Activated CD4-positive, alpha-beta memory T cell treated with anti-CD3 and anti-CD28 coated beads, Interleukin-2, amount 10 ng/mL, durations not matched to agents 7 days and 5 days (primary cell): ENCODE measurements at places on chromosomes 7 and 10. TPM values are rescaled to one million over a fixed set of nuclear protein-coding genes. Genes with fewer than 3 reads are reported as not detected.

DNA sequence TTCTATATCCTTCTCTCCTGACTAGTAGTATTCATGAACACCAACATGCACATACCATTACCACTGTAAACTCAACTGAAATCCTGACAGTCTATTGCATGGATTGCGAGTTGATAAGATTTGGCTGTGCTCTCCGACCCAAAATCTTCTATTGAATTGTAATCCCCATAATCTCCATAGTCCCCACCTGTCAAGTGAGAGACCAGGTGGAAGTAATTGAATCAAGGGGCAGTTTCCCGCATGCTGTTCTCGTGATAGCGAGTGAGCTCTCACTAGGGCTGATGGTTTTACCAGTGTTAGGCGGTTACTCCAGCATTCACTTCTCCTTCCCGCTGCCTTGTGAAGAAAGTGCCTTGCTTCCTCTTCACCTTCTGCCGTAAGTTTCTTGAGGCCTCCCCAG, 261.8 kb downstream of the PHF14 start:
- no peaks in the 10 kb centered on the region for H3K27me3 ChIP-seq
- no peaks in the 10 kb centered on the region for H3K4me1 ChIP-seq
- H3K27ac ChIP-seq: no peak overlapping the region
- DNase-seq: no peak
- no peak overlapping the region for H3K4me3 ChIP-seq

Gene PLPP4
- not detected for total RNA-seq

DNA sequence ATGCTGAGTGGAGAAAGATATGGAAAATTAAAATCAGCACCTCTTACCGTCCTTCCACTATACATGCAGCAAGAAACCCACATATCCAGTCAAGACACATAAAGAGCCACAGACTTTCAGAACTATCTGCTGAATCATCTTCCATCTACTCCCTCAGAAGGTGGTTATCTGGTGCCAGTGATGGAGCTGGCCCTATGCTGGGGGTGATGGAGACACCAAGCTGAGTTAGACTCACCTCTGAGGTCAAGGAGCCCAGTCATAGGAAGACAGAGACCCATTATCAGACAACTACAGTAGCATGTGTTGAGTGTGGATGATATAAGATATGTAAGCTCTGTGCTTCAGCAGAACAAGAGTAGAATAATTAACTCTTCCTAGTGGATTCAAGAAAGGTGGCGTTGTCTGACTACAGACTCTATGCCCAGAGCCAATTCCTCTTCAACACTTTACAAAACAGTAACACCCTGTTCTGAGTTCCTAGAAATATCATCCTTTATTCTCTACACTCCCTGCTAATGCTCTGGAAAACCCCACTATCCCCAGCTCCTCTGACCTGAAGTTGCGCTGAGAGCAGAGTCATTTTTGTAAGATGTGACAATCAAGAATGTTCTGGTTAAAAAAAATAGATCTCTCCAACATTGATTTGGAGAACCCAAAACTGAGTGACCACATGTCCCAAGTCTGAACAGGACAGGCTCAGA, 14.3 kb downstream of the CYP3A5 start:
- H3K4me3 ChIP-seq: no peak overlapping the region
- no peak overlapping the region for H3K27ac ChIP-seq
- no peaks in the 10 kb centered on the region for H3K4me1 ChIP-seq
- peaks cover 7% of the 10 kb centered on the region for H3K36me3 ChIP-seq
- no peaks in the 10 kb centered on the region for H3K27me3 ChIP-seq

Gene GHRHR
- total RNA-seq: not detected

Gene RELN
- total RNA-seq: not detected

- H3K4me1 ChIP-seq: peaks cover 47% of the 10 kb centered on the region
- no peaks in the 10 kb centered on the region for H3K27me3 ChIP-seq
- peaks cover 7% of the 10 kb centered on the region for H3K36me3 ChIP-seq
Observed at GRCh38 chr7:12716722-12717121, 29.3 kb downstream of the ARL4A start.

DNA sequence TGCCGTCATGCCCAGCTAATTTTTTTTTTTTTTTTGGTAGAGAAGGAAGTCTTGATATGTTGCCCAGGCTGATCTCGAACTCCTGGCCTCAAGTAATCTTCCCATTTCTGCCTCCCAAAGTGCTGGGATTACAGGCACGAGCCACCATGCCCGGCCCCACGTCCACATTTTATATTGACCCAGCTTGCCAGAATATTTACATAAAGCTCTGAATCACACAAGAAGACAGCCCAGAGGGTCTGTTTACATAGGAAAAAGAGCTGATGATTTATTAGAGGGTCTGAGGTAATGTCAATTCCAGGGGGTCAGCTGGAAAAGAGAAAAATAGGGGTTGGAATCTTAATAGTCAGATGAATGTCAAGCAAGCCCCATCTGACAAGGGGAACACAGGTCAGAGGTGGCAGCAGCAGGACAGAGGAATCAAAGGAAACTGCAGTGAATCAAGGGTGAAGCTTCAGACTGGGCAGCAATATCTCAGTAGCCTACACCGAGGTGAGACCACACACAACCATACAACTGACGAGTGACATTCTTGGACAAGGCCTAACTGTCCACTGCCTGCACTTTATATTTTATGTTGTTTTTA, 15.8 kb upstream of the SLF2 start:
- no peaks in the 10 kb centered on the region for H3K4me1 ChIP-seq
- DNase-seq: no peak

Gene SFTPD
- total RNA-seq: not detected

Gene NUTM2E
- 0.18 TPM for total RNA-seq

DNA sequence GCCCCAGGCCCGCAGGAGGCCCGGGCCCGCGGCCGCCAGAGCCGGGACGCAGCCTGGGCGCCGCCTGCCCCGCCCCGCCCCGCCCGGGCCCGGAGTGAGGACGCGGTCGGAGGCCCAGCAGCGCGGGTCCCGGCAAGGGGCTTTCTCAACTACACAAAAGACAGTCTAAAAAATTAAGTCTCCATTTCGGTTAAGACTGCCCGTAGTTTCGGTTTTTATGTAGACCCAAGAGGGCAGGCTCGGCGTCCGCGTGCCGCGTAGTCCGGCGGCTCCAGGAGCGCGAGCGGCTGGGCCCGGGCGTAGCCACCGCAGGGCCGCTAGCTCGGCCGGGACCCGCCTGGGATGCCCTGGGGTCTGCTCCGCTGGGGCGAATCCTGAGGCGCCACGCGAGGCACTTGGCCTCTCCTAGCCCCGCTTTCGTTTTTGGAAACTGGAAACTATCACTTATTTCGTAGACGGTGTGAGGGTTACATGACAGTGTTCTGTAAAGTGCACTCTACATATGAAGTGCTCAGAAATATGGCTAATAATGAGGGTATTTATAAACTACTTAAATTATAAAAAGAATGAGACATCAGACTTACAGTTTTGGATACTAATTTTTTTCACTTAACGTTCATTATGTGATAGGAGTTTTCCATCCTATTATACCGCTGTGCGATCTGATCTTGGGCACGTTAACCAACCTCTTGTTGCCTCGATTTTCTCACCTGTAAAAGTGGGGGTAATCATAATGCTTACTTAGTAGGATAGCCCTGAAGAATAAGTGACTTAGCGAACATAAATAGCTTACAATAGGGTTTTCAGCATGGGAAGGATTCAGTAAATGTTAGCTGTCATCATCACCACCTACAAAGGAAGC, 573 bp downstream of the BLVRA start:
- H3K4me1 ChIP-seq: peaks cover 47% of the 10 kb centered on the region
- peak overlapping the region; percentile 80 for H3K4me3 ChIP-seq
- peaks cover 9% of the 10 kb centered on the region for H3K27me3 ChIP-seq
- peak overlapping the region; percentile 61 for H3K27ac ChIP-seq

DNA sequence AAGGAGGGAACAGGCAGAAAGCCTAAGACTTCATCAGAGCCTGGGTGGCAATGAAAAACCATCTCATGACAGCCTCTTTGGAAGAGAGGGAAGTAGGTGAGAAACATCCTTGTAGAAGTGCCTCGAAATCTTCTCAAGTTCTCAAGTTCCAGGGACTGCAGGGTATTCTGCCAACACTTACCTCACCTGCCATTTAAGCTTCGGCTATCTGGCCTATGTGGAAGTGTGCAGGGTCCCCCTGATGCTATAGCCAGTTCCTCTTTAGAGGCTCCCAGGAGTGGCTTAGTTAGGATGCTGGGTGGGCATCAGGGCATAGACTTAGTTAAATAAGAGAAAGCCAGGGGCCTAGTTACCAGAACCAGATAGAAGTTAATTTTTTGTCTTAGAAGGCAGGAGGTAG, 27.0 kb downstream of the ABCC2 start:
- H3K4me1 ChIP-seq: no peaks in the 10 kb centered on the region
- no peaks in the 10 kb centered on the region for H3K36me3 ChIP-seq
- no peak overlapping the region for H3K4me3 ChIP-seq
- H3K27ac ChIP-seq: no peak overlapping the region
- H3K27me3 ChIP-seq: no peaks in the 10 kb centered on the region

- H3K27ac ChIP-seq: peak overlapping the region; percentile 9
- peaks cover 27% of the 10 kb centered on the region for H3K27me3 ChIP-seq
- no peak for DNase-seq
- peak overlapping the region; percentile 67 for H3K4me3 ChIP-seq
- H3K36me3 ChIP-seq: peaks cover 9% of the 10 kb centered on the region
Observed at GRCh38 chr7:100176096-100177044, 811 bp downstream of the GPC2 start.

DNA sequence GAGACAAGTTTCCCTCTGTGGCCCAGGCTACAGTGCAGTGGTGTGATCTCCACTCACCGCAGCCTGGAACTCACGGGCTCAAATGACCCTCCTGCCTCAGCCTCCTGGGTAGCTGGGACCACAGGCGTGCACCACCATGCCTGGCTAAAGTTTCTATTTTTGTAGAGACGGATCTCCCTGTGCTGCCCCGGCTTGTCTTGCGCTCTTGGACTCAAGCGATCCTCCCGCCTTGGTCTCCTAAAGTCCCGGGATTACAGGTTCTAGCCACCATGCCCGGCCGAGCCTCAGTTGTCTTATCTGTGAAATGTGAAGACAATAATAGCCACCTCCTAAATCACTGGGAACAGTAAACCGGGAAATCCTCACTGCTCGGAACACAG, 88.1 kb downstream of the FOXL3 start:
- no peak overlapping the region for H3K4me3 ChIP-seq
- no peak overlapping the region for H3K27ac ChIP-seq

Gene NPS
- total RNA-seq: not detected

GRCh38 chr7:18521945-18522566, 26.5 kb downstream of the HDAC9 start:
- H3K36me3 ChIP-seq: no peaks in the 10 kb centered on the region
- H3K27ac ChIP-seq: no peak overlapping the region
- H3K27me3 ChIP-seq: no peaks in the 10 kb centered on the region
- H3K4me3 ChIP-seq: no peak overlapping the region
- H3K4me1 ChIP-seq: peaks cover 2% of the 10 kb centered on the region

DNA sequence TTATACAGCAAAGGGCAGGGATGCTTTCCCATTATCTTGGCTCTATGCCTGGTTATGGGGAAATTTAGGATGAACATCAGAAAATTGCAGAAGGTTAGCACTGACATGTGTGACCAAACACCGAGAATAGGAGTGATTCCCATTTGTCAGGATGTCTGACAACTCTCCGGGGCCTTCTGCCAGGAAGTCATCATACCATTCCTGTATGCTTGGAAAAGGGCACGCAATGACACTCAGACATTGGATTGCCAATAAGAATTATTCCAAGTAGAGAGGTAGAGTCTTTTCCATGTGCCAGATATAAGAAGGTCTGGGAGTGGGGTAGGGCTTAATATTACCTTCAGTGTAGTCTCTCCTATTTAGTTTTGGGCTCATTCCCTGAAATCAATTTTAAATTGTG, 82.3 kb downstream of the MTPN start:
- no peaks in the 10 kb centered on the region for H3K27me3 ChIP-seq
- H3K4me1 ChIP-seq: no peaks in the 10 kb centered on the region
- no peak overlapping the region for H3K27ac ChIP-seq
- H3K36me3 ChIP-seq: no peaks in the 10 kb centered on the region
- no peak overlapping the region for H3K4me3 ChIP-seq
- no peak for DNase-seq

DNA sequence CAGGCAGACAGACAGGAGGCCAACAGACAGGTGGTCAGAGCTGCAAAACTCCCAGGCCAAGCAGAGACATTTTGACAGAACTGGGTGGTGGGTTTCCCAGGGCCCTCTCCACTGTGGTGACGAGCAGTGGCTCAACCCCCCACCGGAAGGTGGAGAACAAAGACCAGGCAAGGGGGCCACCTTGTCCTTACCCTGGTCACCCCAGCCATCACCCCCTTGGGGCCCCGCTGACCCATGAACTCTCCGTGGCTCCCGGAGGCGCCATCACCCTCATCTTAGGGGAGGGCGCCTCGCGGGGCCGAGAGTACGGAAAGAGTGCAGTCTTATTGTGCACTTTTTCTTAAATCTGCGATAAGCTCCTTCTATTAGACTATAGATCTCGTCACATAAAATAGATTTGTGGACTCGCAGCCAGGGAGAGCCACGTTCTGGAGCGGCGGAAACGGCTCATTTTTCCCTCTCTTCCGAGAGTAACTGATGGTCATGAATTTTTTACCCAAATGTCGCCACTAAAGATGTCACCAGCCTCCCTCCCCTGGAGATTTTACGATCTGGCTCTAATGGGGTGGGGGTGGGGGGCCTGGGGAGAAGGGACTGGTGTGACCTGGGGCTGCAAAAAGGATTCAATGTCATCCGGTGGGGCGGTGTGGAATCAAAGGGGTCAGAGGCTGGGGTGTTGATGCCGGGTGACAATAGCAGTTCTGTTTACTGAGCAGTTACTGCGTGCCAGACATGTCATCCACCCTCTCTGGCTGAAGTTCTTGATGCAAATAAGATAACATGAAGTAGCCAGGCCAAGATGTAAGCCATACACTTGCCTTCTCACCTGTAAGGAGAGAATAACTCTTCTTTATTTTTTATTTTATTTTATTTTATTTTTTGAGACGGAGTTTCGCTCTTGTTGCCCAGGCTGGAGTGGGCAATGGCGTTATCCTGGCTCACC, 71.1 kb upstream of the MYL10 start:
- no peak for DNase-seq
- no peak overlapping the region for H3K4me3 ChIP-seq
- no peaks in the 10 kb centered on the region for H3K36me3 ChIP-seq
- no peak overlapping the region for H3K27ac ChIP-seq
